CD4-positive, CD25-positive, alpha-beta regulatory T cell (primary cell): ENCODE measurements at places on chromosomes 12 and 14. TPM values are rescaled to one million over a fixed set of nuclear protein-coding genes. Genes with fewer than 3 reads are reported as not detected.

DNA sequence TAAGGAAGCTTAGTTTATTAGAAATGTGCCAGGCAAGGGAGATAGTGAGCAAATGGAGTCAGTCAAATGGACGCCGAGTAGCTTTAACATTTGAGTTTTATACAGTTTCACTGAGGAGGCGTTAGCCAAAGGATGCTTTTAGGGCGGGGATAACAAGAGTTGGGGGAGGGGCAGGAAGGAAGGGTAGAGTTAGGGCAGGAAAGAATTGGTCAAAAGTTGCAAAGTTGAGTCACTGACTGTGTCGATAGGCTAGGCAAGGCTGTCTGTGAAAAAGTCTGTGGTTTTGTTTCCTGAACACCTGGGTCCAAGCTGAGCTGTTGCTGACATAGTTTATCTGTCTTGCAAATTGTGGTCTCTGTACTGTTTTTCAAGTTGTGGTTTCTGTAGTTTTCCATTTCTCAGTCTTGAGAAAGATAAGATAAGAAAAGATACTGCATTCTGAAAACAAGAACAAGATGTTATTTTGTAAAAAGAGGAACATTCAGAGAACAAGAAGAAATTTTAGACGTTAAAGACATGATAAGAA lies 62.6 kb upstream of the RESF1 start:
- peak; percentile 96 for DNase-seq

DNA sequence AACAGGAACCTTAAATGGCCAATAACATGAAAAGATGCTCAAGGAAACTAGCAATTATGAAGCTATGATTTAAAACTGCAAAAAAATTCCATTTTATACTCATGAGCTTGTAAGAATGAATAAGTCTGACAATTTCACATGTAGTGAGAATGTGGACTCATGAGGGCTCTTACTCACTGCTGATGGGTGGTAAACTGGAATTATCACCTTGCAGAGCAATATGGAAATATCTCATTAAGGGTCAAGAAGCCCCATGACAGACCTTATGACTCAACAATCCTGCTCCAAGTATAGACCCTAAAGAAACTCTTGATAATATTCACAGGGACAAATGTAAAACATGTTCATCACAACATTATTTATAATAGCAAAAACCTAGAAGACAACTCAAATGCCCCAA lies 23.5 kb upstream of the SMAGP start:
- no peak for DNase-seq

DNA sequence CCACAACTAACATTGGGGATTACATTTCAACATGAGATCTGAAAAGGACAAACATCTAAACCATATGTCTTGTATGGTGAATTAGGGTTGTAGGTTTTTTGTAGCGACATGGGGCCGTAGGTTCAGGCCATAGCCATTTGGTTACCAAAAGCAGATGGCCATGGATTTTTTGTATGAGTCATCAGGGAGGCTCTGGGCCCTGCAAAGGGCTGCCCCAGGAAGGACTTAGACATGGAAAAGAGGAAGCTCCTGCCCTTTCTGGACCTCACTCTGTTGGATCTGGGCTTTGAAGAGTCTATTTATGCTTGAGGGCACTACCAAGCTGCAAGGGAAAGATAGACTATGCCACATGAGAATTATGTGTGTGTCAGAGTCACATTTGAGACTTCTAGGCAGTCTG lies 89.3 kb upstream of the DHRS4 start:
- DNase-seq = no peak

- peak; percentile 2 for DNase-seq
Measured at GRCh38 chr14:75453817-75454434, 26.1 kb downstream of the JDP2 start.

DNA sequence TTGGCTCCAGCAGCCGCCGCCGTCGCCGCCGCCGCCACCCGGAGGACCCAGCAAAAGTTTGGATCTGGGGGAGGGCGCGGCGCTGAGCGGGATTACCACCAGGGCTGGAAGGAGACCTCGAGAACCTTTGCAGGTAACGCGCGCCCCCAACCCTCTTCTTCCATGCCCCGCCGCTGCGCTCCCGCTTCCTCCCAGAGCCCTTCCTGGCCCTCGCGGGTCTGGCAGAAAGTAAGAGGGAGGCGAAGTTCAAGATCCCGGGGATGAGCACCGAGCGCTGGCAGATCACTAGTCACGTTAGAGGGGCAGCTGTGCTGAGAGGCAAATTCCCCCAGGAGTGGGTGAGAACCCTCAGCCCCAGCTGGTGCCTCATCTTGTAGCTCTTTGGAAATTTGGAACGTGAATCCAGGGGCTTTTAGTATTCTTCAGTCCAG lies 3.9 kb downstream of the FLRT2 start:
- DNase-seq = no peak

GRCh38 chr14:71138448-71139293 lies 231.4 kb downstream of the PCNX1 start:
- peak; percentile 38 for DNase-seq

DNA sequence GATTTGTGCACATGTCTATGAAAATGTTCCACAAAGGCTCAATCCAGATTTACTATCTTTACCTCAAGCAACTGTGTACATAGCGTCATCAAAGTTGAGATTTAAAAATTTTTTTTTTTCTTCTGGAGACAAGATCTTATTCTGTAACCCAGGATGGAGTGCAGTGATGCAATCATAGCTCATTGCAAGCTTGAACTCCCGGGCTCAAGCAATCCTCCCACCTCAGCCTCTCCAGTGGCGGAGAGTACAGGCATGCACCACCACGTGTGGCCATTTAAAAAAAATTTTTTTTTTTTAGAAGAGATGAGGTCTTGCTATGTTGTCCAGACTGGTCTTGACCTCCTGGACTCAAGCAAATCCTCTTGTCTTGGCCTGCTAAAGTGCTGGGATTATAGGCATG lies 2.3 kb downstream of the COCH start:
- DNase-seq = no peak

The BICDL1 gene
- total RNA-seq = 134 TPM

The CLEC7A gene
- total RNA-seq = 0.76 TPM

The LRRK2 gene
- 0.15 TPM for total RNA-seq

The SRRM4 gene
- total RNA-seq = not detected
